ENCODE measurements at places on chromosomes 4 and X.

DNA sequence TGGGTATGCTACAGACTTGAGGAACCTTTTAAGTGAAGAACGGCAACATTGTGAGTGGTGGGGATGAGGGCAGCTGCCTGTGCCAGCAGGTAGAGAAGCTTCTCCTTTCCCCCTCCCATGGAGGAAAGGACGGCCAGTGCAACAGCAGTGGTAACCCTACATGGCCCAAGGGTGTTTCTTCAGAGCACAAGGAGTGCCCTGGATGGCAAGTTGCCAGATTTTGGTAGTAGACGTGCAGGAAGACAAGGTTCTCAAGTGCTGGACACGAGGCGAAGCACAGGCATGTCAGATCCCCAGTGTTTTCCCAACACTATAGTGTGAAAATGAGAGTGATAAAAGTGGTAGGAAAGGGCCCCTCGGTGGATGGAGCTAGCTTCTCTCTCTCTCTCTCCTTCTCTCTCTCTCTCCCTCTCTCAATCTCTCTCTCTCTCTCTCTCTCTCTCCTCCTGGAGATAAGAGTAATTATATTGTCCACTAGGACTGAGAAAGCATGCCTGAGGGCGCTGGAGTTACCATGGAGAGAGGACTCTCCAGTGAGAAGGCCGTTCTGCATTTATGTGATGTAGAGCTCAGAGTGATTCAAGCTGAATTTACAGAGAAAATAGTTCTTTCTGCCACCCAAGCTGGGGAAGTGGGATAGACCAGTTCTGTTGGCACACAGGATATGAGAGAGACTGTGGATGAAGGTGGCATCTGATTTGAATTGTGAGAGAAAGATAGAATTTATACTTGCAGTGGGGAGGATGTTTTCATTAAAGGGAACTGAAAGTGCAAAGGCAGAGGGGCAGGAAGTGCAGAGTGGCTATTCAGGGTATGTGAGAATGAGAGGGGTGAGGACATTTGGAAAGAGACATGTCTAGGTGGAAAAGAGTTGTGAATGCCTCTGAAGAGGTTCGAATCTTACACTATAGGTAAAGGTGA is 25.7 kb upstream of the TRPC3 start:
- DNase-seq, result no peak

DNA sequence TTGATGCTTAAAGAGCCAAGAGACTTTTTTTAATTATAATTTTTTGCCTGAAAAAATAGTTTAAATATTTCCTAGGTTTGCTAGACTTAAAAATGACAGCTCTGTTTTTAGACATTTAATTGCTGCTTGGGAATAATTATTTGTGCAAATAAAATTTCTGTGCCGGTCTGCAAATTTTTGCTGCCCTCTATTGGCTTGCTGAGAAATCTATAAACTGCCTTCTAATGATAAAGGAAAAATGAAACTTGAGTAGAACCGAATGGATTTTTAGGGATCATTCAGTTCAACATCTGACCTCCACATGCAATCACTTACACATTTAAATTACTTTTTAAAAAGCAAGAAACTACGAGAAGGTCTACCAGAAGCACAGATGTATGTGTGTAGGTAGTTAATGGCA is 434.0 kb downstream of the FAM133A start:
- DNase-seq, result peak; percentile 0

DNA sequence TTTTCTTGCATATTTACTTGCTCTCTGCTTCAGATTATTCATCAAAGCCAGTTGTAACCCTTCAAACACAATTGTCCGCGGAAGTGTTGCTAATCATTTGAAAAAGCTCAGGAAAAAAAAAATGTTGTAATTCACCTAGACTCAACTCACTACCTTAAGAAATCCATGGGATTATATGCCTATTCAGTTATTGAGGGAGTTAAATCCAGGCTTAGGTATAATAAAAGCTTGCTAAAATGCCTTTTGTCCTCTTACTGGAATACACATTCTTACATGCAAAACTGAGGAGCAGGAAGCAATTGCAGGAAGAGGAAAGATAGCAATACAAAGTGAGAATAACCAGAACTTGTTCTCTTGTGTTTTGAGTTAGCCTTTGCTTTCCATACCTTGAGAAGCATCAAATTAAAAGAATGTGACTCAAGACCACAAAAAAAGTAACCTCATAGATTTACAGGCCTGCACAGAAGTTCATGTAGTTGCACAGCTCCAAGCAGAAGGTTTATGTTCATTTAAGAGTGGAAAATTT is 91.4 kb upstream of the FAM241A start:
- no peak for DNase-seq

DNA sequence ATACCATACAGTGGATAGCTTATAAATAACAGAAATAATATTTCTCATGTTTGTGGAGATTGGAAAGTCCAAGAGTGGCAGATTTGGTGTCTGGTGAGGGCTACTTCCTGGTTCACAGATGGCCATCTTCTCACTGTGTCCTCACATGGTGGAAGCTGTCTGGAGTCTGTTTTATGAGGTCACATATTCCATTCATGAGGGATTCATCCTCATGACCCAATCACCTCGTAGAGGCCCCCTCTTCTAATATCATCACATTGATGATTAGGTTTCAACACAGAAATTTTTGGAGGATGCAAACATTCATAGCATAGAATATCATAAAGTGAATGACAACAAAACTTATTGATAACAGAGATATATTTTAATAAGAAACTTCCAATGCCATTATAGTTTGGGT is 568.0 kb downstream of the STIM2 start:
- no peak for DNase-seq

GRCh38 chr4:59387759-59388758 is 1812.1 kb upstream of the ADGRL3 start:
- DNase-seq, result no peak

DNA sequence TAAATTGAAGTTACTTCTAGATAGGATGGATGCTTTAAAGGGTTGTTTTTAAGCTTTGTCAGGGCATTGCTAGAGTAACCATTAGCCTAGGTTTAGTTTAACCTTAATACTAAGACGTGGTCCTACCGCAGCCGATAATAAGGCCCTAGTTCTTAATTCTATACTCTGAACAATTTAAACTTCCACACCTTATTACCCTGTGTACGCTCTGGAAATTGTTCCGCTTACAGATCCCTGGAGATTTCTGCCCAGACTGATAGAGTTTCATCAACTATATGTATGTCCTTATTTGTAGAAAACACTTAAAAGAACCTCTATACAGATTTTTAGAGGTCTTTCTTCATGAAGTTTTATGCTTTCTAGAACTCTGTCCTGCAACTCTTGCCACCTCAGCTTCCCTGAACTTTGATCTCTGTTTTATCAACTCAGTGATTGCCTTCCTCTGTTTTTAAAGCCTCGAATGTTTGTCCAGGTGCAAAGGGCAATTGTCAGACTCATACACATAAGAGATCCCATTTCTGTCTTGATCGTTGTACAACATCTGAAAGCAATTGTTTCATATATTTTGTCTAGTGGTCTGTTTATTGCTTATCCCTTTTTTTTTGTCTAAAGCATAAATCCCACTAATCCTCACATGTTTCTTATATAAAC is 71.1 kb upstream of the VCX start:
- DNase-seq, result no peak

DNA sequence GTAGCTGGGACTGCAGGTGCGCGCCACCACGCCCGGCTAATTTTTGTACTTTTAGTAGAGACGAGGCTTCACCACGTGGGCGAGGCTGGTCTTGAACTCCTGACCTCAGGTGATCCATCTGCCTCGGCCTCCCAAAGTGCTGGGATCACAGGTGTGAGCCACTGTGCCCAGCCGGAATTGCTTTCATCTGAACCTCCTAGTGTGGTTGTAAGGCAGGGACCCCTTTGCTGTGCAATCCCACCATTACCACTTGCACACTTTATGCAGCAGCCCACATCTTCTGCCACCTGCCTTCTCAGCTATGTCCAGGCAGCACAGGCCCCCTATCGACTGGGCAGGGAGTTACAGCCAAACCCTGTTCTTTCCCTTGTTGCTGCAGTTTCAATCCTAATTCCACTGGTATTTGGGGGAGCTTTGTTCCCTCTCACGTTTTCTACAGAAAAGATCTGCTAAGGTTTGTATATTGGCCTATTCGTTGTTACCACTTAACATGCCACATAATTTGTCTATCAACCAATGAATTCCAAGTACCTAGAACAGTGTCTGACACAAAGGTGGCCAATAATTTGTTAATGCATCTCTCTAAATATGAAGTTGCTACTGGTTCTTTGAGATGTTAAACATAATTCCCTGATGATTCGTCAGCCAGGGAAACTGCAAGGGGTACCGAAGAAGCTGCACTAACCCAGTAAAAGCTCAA is 6.5 kb downstream of the RPL39 start:
- DNase-seq, result peak; percentile 19

DNA sequence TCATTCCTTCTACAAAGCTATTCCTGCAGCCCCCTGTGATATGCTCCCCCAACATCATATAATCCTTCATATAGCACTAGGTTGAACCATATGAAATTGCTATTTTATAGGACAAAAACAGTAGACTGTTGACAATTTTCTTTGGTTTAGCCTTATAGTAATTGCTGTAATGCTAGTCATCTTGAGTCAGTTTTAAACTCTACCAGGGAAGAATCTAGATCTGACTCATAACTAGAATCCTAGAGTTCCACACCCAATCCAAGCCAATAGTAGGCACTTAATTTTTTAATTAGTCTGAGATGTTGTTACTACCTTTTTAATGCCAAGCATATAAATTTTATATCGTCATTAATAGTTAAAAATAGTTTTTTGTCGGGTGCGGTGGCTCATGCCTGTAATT is 136.8 kb downstream of the CHRNA9 start:
- no peak for DNase-seq

- no peak for DNase-seq
Measured at GRCh38 chr4:61837395-61837794, 637.3 kb downstream of the ADGRL3 start.

GRCh38 chr4:148962539-148963290 is 520.5 kb upstream of the NR3C2 start:
- DNase-seq, result no peak

DNA sequence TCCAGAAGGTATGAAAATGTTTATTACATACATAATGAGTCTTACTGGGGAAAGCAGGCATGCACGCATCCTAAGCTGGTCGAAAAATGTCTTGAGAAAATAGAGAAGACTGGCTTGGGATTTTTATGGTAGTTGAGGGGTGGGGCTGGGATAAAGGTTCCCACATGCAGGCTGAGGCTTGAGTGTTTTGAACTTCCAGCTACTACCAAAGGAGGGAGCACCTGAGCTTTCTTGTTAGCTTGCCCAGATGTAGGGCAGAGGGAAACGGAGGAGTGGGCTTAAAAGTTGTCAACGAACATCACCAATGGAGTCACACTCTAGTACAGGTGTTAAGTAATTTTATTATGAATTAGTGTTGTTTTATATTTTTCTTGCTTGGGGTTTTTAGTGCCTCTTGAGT is 39.6 kb upstream of the SRPX start:
- DNase-seq, result peak; percentile 45

- DNase-seq, result no peak
Measured at GRCh38 chr4:64399313-64400109, 9.7 kb downstream of the TECRL start.

DNA sequence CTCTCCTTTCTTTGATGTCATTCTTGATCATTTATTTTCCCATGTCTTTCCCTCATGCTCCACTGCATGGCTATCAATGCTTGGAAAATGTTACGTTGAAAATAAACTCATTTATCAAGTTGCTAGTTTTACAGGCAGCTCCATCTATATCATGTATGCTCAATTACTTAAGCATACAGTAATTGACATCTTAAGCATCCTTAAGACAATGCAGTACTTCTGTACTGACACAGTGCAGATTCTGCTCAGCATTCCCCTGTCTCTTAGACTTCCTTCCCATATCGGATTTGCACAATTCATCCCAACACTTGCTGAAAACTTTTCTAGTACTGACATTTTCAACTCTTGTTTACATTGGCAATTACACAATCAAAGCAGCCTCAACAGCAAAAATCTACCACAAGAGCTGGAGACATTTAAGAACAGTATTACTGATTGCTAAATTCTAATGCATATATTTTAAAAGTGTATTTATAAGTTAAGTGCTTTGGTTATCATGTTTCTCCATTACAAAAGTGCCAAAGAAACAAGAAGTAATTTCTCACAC is 165.6 kb downstream of the ATP10D start:
- DNase-seq, result no peak

DNA sequence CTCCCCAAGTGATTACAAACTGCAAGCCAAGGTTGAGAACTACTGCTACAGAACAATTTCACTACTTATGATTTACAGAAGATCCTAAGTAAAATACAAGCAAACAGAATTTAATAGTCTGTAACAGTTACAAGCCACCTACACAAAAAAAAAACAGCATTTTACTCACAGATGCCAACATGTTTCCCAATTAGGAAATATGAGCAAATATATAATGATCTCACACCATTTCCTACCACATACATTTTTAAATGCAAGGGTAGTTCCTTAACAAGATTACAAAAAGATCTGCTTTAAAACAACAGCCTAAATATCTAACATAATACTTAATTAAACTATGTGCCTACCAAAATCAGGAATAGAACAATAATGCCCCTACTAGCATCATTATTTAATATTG is 63.4 kb downstream of the EFHC2 start:
- no peak for DNase-seq

- DNase-seq, result peak; percentile 15
Measured at GRCh38 chrX:149829751-149830191, 48.0 kb downstream of the MAGEA9 start.

GRCh38 chr4:80196922-80197573 is at the start of gene PRDM8:
TSS of gene PRDM8 (plus strand) at chr4:80197503. CDS start at chr4:80200081, 2,578 bp downstream.
- DNase-seq, result peak; percentile 31

GRCh38 chr4:80016506-80016905 is 56.5 kb downstream of the ANTXR2 start:
- no peak for DNase-seq

DNA sequence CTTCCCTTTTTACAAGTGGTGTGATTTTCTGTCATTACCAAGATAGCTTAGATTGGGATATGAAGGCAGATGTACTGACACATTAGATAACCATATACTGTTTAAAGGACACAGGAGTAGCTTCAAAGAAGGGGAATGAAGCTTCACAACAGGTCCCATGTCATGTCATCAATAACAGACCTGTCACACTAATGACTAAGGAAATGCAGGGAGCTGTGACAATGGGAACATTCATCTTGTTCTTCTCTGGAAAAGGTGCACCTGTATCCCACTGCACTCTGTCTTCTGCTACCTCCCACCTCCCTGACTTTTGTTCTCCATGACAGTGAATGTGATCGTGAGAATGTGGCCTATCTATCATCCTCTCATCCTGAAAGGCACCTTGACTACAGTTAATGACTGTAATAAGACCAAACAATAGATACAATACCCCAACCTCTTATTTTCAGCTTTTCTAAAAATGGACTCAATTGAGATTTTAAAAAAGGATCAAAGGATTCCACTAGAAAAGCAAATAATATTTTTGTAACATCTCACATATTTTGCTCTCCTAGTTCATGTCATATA is 472.5 kb downstream of the STPG2 start:
- DNase-seq, result no peak

DNA sequence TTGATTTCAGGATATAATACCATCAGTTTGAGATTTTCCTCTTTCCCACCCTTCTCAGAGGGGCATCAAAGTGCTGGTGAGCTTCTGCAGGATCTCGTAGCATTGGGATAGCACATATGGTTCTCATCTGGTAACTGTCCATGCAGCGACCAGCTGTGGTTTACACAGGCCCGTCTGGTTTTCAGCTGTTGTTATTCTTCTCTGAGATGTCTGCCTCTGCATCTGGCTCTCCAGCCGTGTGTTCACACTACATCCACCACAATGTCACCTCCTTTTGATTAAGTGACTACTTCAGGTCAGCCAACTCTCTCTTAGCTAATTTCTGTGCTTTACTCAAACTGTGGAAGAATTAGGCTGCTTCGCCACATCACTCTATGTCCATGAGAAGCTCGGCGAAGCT is 676.7 kb upstream of the TENM3 start:
- no peak for DNase-seq

GRCh38 chr4:151786158-151786495 is 25.3 kb upstream of the GATB start:
- DNase-seq, result no peak
